Fibroblast of mammary gland (primary cell): ENCODE measurements at places on chromosomes 3 and 15.

GRCh38 chr3:111106993-111107661, 35.5 kb downstream of the NECTIN3 start:
- DNase-seq = no peak

GRCh38 chr3:9196020-9196419, 53.4 kb downstream of the SRGAP3 start:
- no peak for DNase-seq

DNA sequence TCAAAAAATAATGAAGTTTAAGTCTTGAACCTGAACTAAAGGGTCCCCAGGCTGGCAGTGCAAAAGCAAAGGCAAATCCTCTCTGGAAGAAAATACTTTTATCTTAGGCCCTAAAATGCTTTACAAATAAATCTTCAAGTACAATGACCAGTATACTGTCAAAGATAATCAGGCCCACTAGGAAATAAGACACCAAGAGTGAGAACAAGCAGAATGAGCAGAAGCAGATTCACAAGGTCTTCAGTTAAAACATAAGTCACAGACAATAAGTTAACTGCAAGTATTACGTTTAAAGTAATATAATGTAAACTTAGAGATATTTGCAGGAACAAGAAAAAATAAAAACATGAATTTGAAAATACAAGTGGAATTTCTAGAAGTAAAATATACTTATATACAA, 42.2 kb upstream of the IGSF10 start:
- DNase-seq = no peak

DNA sequence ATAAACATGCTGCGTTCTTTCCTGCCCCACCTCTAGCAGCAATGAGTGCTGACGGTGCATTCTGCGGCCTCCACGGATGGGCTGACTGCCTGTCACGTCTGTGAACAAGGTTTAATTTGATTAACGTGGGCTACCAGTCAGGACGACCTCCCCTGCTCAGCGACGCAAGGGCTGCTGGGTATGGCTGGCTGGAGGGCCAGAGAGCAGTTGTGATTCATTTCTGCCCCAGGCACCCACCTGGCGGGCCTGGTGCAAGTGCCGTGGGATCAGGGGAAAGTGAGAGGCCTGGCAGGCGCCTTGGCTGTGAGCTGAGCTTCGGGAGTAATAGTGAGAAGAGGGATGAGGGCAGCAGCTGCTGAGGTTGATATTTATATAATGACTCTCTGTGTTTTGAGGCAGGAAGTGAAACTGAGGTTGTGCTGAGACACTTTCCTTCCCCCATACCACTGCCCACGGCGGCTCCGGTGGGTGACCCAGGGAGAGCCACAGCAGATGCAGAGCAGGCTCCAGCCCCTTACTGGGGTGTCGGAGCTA, 190.4 kb upstream of the BCL6 start:
- DNase-seq = no peak

DNA sequence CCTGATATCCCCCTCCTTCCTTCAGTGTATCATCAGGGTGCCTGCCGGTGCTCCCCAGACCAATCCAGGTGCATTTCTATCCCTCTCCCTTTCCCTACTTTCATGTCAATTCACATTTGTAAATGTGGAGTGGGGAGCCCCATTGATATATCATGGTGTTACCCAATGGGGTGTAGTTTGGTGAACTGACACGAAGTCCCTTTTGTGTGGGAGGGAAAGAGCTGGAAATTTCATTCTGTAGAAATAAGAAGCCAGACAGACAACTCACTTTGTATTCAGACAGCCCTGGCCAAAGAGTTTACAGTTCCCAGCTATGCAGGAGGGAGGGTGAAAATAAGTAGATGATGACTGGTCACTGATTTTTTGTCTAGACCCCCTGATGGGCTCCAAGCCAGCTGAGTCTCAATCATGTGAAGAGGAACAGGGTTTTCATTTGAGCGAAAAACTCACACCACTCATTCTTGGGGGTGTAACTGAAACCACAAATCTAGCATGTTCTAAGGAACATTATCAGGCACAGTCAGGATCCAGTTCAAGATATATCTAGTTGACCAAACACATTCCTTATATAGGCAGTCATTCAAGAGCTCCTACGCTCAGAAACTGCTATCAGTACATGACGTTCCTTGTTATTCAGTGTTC, 58.9 kb downstream of the LMCD1 start:
- DNase-seq = peak; percentile 99

DNA sequence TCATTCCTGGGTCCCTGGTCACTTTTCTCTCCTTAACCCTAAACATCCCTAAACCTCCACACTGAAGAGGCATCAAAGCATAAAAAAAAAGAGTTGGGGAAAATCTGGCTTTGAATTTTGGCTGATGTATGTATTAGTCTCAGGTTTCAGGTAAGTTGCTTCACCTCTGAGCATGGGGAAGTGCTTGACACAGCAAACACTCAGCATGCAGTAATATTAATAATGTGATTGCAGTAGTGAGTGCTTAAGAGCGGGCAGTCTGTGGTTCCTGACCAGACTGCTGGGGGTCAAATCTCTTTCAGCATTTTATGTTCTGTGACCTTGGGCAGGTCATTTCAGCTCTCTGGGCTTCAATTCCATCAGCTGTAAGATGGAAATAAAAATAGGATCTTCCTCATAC, 467.9 kb downstream of the SOX2 start:
- no peak for DNase-seq

DNA sequence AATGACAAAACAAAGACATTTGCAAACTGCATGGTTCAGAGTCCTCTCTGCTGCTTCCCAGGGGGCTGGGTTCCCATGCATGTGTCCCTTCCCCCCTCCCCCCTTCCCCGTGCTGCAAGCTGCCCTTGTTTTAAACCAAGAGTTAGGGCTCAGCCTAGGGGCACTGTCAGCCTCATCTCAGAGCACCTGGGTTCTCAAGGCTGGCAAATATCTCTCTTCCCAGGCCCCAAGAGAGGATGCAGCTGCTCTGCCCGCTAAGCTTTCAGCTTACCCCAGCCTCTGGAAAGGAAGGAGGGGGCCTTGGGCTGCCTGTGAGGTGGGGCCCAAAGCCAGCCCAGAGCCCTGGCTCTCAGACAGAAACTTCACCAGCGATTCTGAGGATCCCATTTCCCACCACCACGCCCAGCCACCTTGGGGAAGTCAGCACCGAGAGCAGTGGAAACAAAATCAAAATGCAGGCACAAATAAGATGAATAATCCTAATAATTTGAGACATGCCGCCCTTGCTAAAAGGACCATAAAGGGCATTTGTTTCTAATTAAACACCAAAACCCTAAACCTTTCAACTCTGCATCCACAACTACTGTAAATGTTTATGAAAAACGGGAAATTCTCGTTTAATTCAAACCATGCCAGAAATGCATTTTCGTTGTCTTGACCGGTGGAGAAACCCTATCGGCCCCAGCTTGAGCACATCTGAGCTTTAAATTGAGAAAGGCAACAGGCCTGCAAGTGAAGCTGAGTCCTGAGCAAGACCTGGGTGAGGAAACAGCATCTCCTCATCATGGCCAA, 67.7 kb upstream of the WNT5A start:
- no peak for DNase-seq

- DNase-seq = peak; percentile 74
These were observed 48.6 kb upstream of the FLNB start for GRCh38 chr3:57959423-57960173.

GRCh38 chr15:54064365-54064764, 86.1 kb downstream of the UNC13C start:
- DNase-seq = no peak

- DNase-seq = peak; percentile 66
These were observed 14.8 kb downstream of the FYCO1 start for GRCh38 chr3:45980819-45981218.

GRCh38 chr15:27070841-27071240, 99.9 kb downstream of the GABRG3 start:
- DNase-seq = no peak

DNA sequence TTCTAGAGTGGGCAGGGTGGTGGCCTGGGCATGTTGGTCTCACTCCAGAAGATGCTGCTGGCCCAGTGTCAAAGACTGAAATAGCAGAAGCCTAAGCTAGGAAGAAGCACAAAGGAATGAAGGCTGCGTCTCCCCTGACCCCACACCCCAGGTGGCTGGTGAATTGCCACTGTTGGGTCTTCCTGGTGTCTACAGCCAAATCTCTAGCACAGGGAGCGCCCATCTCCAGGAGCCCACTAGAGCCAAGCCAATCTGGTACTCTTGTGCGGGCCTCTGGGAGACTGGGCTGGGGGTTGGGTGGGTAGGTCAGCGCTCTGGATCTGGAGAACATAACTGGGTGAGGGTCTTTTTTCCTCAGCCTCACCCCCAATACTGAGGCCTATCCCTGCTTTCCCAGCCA, 894 bp downstream of the TUSC2 start:
- no peak for DNase-seq

- peak; percentile 27 for DNase-seq
These were observed 767 bp downstream of the AP3S2 start for GRCh38 chr15:89893027-89893426.

DNA sequence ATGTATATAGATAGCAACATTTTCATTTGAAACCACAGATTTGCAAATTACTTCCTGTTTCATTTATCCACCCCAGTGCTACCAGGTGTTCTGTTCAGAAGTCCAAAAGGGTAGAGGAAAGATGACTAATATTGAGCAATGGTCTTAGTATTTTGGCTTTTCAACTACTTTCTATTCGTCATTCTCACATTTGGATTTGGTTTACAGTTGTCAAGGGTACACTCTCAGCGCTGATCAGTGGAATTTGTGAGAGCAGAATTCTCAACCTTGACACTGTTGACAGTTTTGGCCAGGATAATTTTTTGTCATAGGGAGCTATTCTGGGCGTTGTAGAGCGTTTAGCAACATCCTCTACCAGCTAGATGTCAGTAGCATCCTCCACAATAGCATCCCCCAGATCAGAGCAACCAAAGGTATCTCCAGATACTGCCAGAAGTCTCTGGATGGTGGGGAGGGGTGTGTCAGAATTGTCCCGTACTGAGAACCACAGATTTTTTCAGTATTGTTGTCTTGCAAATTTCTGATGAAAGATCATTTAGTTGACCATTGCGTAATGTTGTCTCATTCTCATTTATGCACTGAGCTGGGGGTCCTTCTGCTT, 4.2 kb downstream of the HMCES start:
- peak; percentile 96 for DNase-seq

DNA sequence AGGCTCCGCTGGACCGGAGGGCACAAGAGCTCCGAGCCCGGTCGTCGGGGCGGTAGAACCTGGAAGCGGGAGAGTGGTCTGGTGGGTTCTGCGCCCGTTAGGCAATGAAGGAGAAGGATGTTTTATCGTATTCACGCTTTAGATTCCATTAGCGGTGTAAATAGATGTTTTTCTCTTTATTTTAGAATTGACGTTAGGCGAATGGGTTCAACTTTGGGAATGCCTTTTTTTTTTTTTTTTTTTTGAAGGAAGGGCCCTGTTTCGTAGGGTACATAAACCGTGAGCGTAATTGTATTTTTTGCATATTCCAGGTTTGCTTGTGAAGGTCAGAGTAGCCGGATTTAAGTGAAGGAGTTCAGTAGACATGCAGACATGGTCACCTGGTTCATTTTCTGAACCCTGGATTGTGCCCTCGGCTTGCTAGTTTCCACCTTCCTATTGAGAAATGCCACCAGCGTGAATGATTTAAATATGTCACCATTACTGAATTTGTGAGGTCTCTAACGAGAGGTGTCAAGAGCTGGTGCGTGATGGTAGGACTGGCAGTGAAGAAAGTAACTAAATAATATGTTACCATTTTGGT, 808 bp downstream of the RBM6 start:
- no peak for DNase-seq

GRCh38 chr3:129506231-129506742, 22.2 kb upstream of the RHO start:
- DNase-seq = no peak

DNA sequence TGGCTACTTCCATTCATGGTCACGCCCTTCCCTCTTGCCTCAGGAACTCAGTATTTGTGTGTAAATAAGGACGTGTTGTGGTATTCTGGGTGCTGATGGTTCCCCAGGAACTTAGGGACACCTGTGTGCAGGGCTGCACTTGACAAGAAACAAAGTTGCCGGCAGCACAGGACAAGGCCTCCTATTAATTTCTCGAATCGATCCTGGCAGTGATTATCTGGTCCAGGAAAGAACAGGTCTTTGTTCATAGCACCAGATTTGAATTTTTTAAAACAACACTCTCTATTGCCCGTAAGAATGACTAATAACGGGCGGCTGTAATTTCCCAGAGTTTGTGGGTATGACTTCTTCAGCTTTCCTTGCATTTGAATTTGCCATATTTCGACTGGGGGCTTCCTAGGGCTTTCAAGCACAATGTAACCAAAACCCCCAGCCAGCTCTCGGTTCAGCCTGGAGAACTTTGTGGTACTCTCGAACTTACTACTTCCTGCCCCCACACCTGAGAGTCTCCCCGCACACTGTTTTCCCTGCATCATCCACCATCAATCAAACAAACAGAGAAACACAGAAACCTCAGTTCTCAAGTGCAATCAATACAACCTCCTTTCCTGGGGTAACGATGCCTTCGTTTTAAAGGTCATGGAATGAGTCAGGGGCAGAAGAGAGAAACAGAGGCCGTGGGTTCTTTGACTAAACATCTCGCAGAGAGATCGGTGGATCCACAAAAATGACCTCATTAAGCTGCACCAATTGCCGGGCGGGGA, 241.7 kb upstream of the ICE2 start:
- no peak for DNase-seq

GRCh38 chr3:115709931-115710330, 86.6 kb downstream of the GAP43 start:
- DNase-seq = no peak

GRCh38 chr15:76289582-76289981, 21.7 kb downstream of the ETFA start:
- DNase-seq = no peak

GRCh38 chr15:43529587-43530345, 12.4 kb downstream of the MAP1A start:
- no peak for DNase-seq

GRCh38 chr3:99866261-99866761, 48.6 kb downstream of the CMSS1 start:
- peak; percentile 89 for DNase-seq

GRCh38 chr3:72157748-72158638, 373.0 kb upstream of the PROK2 start:
- DNase-seq = no peak

- DNase-seq = no peak
These were observed 944 bp upstream of the EIF4E3 start for GRCh38 chr3:71726146-71726545.

DNA sequence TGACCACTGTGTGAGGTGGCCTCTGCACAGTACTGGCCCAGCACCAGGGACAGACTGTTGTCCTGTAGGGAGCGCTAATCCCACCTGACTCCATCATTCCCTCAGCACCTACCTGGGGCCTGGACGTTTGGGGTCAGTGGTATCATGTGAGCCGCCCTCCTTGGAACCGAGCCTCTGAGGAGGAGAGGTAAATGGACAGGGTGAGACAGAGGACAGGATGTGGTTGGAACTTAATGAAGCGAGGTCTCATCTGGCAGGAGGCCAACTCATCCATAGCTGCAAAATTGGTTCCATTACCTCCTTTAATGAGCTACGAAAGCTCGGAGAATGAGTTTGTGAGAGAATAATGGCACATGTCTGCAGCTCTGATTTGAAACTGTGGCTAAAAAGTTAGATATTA, 13.9 kb downstream of the MAPKAPK3 start:
- no peak for DNase-seq

- peak; percentile 55 for DNase-seq
These were observed 8.7 kb downstream of the HLTF start for GRCh38 chr3:149077628-149078027.
